ENCODE measurements at places on chromosomes 11 and 22.

DNA sequence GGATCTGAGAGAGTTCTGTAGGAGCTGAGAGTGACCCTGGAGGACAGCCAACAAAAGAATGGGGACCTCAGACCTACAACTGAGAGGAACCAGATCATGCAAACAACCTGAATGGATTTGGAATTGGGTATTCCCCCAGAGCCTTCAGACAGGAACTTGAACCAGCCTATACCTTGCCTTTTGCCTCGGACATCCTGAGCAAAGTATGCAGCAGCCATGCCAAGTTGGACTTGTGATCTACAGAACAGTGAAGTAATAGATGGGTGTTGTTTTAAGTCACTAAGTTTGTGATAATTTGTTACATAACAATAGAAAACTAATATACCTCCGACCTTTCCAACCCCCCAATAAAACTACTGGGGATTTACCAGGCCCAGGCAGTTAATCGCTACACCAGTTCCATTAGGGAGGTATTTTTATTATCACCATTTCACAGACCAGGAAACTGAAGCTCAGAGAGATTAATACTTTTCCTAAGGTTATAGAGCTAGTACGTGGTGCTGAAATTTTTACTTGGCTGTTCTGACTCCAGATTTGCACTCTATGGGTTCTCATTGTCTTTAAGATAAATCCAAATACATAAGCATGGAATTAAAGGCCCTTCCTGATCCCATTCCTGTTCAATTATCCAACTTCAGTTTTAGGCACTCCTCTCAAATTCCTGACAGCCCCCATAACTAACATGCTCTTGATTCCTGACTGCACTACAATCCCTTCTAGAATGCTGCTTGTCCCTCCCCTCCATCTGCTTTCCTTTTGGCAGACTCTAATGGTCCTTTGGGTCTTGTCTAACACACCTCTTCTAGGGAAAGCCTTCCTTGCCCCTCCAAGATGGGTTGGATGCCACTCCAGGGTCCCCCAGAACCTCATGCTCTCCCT lies 1.7 kb upstream of the RASSF10 start:
- DNase-seq = no peak

- DNase-seq = no peak
These were observed 209.2 kb upstream of the SORL1-AS1 start for GRCh38 chr11:121661880-121662486.

DNA sequence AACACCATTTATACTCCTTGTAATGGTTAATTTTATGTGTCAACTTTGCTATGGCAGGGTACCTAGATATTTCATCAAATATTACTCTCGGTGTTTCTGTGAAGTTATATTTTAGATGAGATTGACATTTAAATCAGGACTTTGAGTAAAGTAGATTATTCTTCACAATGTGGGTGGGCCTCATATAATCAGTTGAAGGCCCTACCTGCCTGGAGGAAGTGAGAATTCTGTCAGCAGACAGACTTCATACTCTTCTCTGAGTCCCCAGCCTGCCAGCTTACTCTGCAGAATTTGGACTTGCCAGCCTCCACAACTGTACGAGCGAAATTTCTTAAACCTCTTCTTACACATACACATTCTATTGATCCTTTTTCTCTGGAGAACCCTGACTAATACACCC lies 49.3 kb upstream of the SYT9 start:
- no peak for DNase-seq

- DNase-seq = no peak
These were observed 141.8 kb downstream of the TEAD1 start for GRCh38 chr11:12815931-12816494.

DNA sequence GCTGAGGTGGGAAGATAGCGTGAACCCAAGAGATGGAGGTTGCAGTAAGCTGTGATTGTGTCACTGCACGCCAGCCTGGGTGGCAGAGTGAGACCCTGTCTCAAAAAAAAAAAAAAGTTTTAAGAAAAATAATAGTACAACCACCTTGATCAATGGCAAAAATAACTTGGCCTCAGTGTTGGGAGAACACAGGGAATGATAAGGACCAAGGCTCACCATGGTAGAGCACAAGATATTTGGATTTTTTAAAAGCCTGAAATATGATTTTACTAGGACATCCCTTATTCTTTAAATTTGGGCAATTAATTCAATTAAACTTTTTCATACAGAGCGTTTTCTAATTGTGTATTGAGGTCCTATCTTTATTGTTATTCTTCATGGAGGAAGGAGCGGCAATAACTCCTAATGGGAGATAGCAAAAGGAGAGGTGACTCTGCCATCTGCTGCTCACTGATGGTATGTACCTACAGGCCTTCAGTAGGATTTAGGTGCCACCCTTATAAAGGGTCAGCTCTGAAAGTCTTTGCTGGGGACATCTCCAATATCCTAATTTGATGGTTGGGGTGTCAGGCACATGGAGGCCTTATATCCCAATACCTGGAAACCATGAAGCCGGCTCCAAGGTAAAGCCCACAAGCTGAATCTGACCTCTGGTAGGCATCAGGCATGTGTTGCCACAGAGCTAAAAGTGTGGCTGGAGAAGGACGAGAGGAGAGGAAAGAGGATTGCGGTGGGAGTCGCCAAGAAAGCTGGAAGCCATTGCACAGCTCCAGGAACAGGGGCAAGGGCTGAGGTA lies 21.9 kb upstream of the POLD3 start:
- peak; percentile 46 for DNase-seq

DNA sequence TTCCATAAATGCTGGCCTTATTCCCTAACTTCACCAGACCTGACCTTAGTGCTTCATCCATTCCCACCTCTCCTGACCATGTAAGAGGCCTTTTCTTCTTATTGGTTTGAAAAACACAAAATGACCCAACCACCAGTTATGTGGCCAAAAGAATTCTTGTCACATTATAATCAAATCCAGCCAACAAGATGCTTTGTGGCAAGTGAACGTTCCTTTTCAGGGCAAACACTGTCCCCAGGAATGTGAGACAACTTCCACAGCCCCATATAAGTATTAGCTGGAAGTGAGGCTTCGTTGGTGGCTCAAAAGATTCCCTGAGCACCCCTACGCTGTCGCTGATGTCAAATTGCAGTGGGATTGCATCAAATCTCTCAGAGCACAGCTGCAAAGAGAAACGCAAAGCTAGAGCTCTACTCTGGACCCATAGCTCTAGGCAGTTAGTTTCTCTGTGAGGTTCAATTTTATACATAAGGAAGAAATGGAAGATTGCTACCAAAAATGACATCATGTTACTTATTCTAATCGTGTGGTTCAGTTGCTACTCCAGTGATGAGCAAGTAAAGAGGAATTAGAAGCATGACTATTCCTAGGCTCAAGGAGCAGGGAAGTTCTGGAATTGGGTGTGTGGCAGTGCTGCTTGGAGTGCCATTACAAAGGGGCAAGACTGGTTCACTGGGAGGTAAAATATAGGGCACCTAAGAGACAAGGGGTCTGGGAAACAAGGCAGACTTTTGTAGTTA lies 26.1 kb downstream of the GLYATL1 start:
- no peak for DNase-seq

- no peak for DNase-seq
These were observed 101.1 kb downstream of the ADAMTS15 start for GRCh38 chr11:130549393-130549999.

DNA sequence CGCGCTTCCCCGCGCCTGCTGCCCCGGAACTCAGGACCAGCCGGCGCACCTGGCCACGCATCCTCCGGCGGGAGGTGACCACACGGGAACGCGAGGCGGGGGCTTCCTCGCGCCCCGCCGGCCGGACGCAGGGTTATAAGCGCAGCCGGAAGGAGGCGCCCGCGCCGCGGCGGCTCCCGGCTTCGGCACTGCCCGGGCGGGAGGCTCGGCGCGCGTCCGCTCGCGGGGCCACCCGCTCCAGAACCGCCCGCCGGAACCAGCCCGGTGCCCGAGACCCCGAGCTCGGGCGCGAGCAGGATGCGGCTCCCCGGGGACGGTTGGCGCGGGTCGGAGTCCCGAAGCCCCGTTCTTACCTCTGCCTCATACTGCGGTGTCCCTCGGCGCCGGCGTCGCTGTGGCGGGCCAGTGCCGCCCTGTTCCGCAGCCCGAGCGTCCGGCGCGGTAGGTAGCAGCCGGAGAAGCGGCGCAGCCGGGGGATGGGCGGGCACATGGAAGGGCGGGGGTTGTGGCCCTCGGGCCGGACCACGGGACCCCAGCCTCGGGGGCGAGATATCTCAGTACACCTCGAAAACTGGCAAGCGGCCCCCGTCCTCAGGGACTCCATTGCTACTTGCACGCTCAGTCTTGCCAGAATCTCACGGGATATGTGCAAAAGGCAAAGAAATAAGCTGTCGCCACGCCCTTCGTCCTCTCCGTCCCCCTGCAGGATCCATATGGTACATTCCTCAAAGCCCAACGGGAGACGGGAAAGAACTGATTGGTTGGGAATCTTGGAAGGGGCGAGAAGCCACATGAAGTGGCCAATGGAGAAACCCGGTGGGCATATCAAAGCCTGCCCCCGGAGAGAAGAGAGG lies 23.1 kb downstream of the MICAL3 start:
- peak; percentile 92 for DNase-seq

GRCh38 chr22:23072077-23072910 lies 2.0 kb downstream of the GNAZ start:
- peak; percentile 16 for DNase-seq

DNA sequence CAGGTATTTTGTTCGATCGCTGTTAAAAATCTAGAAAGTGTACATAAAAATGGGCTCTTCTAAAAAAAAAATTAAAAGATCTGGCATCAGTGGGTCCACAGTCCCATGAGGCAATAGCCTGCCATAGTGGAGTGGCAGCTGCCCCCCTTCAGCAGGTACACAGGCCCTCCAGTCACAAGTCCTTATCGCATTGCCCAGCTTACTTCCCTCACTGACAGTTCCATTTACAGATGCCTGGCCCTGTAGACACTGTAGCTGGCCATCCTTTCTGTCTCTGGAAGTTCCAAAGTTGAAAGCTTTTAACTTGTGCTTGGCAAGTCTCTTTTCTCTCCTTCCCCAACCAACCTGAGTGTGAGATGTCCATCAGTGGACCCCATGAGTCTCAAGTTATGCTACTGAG lies 11.4 kb downstream of the ZNRF3 start:
- DNase-seq = no peak

- DNase-seq = no peak
These were observed 27.8 kb upstream of the LMO2 start for GRCh38 chr11:33919645-33920044.

DNA sequence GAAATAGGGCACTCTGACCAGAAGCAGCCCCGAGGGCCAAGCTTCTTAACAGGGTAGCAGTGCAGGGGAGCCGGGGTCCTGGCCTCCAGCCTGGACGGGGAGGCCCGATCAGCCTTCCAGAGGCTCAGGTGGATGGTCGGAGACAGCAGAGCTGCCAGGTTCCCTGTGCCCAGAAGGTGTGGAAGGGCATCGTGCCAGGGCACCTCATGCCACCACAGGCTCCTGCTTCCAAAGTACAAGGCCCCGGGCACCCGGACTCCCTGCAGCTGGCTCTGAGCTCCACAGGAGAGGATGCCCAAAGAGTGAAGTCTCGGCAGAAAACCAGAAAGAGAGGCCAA lies 14.3 kb downstream of the EHD1 start:
- DNase-seq = no peak

- no peak for DNase-seq
These were observed 530.5 kb upstream of the CCDC90B start for GRCh38 chr11:83816572-83817187.

- peak; percentile 37 for DNase-seq
These were observed 548.5 kb downstream of the BUD13 start for GRCh38 chr11:116224154-116224888.

DNA sequence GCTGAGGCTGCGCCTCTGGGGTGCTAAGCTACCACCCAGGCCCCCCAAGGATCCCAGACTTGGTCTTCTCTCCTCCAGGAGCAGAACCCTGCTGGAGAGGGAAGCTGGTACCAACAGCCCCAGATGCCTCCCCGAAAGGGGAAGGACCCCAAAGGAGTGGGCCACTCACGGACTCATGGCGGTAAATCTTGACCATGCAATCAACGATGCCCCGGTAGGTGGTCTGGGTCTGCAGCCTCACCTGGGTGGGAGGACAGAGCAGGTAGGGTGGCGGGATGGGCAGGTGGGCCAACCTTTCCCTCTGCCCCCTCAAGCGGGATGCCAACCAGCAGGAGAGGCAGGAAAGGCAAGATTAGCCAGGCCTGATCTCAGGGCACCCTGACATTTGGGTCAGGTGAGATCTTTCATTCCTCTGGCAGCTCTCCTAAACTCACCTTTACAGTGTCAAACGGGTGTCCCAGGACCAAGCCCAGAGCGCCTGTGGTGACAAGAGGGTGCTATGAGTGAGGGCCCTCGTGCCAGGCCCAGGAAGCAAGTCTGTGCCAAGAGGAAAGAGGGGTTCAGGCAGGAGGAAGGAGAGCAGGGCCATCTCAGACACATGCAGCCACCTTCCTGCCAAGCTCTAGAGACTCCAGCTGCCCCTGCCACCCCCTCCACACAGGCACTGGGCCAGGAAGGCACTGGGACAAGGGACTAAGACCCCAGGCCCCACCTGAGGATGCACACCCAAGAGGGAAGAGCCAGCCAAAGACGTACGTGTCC lies 2.6 kb downstream of the SLC25A45 start:
- no peak for DNase-seq

GRCh38 chr11:68343761-68344256 lies 31.4 kb downstream of the LRP5 start:
- no peak for DNase-seq

GRCh38 chr11:12834166-12834565 lies 159.9 kb downstream of the TEAD1 start:
- no peak for DNase-seq

Measured in ovary (tissue), 10 donors.